ENCODE measurements at places on chromosomes 1 and 21. TPM values are rescaled to one million over a fixed set of nuclear protein-coding genes. Genes with fewer than 3 reads are reported as not detected.

The SERPINC1 gene
- not detected for total RNA-seq

- DNase-seq = no peak
Observed at GRCh38 chr21:36510911-36511310, 31.0 kb upstream of the CLDN14 start.

The LINGO4 gene
- not detected for total RNA-seq

DNA sequence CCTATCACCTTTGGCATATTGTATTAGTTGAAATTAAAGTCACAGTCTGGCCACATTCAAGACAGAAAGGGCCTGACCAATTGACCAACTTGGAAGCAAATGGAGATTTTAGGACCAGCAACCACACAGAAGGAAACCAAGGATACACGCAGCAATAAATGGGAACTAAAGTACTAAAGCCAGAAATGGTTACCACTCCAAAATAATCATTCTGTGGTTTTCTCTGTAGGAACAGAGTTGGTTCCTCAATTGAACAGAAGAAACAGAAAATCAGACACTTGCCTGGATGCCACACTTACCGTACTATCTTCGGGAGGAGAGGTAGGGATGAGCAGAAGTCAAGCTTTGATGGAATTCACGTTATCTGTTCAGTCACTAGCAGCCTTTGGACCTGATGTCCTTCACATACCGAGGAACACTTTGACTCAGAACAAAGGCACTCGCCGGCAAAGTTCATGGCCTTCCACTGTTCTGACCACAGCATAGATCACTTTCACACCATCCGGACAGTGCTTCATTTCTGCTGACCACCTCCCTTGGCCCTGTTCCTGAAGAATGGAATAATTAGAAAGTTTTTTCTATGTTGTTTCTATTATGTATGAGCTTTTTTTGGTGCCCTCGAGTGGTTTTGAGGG lies 96.9 kb downstream of the LPAR3 start:
- DNase-seq = no peak

The ERG gene
- total RNA-seq = not detected

DNA sequence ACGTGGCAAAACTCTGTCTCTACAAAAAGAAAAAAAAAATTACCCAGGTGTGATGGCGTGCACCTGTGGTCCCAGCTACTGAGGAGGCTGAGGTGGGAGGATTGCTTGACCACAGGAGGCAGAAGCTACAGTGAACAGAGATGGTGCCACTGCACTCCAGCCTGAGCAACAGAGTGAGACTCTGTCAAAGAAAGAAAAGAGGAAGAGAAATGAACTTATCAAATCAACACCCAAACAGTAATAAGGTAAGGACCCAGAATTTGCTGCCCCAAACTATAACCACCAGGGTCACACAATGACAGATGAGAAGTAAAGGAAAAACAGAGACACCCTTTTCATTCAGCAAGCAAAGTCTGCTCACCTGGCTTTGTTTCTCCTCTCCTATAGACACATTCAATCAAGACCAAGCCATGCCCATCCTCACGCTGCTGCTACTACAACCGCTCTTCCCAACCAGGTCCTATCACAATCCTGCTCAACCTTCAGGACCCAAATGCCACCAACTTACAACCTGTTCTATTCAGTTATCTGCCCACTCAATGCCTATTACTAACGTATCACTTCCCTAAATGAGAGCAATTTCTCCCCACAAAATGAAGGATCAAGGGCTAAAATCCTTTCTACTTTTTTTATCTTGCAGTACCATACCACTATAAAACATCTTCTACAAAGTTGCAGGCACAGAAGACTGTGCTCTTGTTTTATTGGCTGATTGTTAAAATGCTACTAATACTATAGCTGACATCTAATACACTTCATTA lies 183.5 kb downstream of the RERE start:
- no peak for DNase-seq

- no peak for DNase-seq
Observed at GRCh38 chr1:207863893-207864535, 46.9 kb downstream of the CD34 start.

DNA sequence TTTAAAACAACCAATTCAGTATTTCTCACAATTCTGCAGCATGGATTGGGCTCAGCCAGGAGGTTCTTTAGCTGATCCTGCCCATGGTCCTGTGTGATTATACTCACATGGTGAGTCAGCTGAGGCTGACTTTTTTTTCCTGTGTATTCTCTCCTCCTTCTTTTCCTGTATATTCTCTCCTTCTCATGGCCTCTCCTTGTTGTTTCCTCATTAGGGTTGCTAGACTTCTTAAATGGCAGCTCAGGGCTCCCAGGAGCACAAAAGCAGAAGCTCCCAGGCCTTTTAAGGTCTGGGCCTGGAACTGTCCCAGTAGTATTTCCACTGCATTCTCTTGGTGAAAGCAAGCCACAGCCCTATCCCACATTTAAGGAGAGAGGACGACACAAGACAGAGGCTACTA lies 26.8 kb downstream of the VANGL1 start:
- DNase-seq = no peak

The RIMKLA gene
- total RNA-seq = 0.35 TPM
